ENCODE measurements at places on chromosomes 7 and 10.

GRCh38 chr10:6647811-6648526 is 67.9 kb upstream of the PRKCQ start:
- peak; percentile 1 for DNase-seq

- no peak for DNase-seq
Observed at GRCh38 chr7:89797965-89798598, 356.2 kb upstream of the STEAP1 start.

DNA sequence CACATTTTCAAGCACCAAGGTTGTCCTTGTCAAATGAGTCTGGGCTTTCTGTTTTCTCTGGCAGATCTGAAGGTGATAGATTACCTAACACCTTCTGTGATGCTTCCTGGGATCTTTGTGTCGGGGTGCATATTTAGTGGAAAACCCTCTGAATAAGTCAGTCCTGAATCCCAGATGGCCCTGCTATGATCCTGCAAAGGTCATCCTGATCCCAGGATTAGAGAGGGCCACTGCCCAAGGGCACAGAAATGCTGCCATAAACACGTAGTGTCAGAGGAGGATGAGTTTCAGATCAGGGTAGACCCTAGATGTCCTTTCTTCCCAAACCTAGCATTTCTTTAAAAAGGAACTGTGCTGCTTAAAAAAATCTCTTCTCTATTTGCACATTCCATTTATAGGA is 19.0 kb downstream of the AGR2 start:
- DNase-seq, result no peak

DNA sequence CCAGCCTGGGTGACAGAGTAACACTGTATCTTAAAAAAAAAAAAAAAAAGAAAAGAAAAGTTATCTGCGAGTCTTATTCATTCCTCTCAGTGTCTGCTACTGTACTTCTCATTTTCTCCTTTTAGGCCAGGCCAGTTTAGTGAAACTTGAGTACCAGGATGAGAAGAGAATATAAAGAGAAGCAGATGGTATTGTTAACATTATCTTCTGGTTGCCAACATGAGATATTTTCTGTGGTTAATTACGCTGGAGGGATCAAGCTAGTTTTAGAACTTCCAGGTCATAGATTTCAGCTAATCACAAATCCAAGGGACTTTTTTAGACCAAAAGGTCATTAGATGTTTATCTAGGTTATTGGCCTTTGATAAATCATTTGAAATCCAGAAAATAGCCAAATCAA is 252.6 kb upstream of the SMIM30 start:
- DNase-seq, result no peak

- DNase-seq, result peak; percentile 60
Observed at GRCh38 chr7:98470485-98471240, 69.8 kb upstream of the BAIAP2L1 start.

DNA sequence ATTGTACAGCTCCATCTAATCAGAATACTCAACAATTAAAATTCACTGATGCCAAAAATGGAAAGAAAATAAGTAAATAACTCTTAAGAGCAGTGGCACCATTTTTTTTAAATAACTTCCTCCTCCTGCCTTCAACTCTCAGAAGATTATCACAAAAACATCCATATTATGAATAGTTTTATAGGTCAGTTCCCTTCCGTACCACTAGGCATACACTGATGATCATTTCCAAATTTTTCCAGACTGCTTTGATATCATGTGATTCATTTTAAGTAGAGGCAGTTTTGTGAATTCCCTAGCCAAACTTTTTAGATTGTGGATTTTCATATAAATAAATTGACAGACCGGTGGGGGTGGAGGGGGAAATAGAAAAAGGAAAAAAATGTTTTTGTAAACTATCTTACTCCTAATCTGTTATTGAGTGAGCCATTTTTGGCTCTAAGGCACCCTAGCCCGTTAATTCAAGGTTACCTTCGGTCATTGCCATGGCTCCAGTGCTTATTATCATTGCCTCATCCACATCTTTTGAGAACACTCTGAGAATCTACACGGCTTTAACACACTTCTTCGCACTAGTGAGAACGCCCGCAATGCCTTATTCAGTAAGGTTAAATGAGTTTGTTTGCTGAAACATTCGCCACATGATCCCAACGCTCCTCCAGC is 1.0 kb downstream of the FAM107B start:
- no peak for DNase-seq

DNA sequence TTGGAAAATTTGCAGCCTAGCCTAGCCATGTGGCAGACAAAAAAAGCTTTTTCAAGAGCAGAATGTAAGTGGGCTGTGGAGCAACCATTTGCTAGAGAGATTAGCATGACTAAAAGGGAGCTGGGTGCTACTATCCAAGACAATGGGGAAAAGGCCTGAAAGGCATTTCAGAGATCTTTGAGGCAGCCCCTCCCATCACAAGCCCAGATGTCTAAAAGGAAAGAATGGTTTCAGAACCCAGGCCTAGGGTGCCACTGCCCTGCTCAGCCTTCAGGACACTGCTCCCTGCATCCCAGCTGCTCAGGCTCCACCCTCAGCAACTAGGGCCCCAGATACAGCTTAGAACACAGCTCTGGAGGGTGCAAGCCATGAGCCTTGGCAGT is 24.7 kb downstream of the PNLIPRP3 start:
- no peak for DNase-seq

GRCh38 chr10:21401196-21401595 is 124.3 kb downstream of the SKIDA1 start:
- DNase-seq, result no peak

- peak; percentile 43 for DNase-seq
Observed at GRCh38 chr7:33845991-33846509, 59.3 kb upstream of the BMPER start.

GRCh38 chr7:128863433-128863989 is 855 bp downstream of the ATP6V1F start:
- peak; percentile 88 for DNase-seq

- DNase-seq, result no peak
Observed at GRCh38 chr7:111292026-111292470, 201.1 kb downstream of the LRRN3 start.

GRCh38 chr10:52213321-52213752 is 100.7 kb upstream of the DKK1 start:
- peak; percentile 61 for DNase-seq

- DNase-seq, result no peak
Observed at GRCh38 chr10:119243967-119244366, 36.6 kb downstream of the GRK5 start.

GRCh38 chr10:129405389-129405788 is 61.7 kb upstream of the MGMT start:
- DNase-seq, result no peak

DNA sequence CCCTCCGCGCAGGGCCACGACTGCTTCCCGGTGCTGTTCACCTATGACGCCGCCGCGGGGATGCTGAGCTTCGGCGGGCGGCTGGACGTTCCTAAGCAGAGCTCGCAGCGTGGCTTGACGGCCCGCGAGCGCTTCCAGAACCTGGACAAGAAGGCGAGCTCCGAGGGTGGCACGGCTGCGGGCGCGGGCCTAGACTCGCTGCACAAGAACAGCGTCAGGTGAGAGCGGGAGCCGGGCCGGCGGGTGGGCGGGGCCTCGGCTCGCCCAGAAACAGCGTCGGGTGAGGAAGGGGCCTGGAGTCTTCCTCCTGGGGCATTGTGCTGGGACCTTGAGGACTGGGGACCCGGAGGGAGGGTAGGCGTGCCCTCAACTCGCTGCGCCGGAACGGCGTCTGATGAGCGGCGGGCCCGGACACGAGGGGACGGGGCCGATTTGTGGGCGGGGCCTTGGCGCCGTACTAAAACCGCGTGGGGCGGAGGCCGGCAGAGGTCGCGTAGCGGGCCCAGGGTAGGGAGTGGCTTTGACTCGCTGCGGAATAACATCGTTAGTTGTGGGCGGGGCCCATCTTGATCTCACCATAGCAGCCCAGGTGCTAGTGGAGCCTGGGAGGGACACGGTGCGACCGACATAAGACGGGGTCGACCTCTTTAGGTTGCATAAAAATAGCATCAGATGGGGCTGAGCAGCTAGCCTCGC is 15.6 kb downstream of the PDAP1 start:
- DNase-seq, result no peak

DNA sequence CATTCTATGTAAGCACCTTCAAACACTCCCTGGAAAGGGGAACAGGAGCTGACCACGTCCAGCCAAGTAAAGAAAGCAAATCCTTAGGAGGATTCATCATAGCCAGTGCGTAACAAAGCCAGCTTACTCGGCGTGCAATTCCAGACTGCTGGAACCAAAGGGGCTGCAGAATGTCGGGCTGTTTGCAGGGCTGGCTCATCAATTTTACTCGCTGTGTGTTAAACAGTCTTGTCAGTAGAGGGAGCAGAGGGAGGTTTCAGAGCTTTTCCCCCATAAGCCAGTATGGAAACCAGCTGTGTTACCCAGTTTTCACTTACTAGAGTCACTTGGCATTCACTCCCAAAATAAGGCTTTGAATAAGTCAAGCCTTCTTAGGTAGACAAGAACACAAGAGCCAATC is 127.1 kb downstream of the KMT2E start:
- peak; percentile 25 for DNase-seq

DNA sequence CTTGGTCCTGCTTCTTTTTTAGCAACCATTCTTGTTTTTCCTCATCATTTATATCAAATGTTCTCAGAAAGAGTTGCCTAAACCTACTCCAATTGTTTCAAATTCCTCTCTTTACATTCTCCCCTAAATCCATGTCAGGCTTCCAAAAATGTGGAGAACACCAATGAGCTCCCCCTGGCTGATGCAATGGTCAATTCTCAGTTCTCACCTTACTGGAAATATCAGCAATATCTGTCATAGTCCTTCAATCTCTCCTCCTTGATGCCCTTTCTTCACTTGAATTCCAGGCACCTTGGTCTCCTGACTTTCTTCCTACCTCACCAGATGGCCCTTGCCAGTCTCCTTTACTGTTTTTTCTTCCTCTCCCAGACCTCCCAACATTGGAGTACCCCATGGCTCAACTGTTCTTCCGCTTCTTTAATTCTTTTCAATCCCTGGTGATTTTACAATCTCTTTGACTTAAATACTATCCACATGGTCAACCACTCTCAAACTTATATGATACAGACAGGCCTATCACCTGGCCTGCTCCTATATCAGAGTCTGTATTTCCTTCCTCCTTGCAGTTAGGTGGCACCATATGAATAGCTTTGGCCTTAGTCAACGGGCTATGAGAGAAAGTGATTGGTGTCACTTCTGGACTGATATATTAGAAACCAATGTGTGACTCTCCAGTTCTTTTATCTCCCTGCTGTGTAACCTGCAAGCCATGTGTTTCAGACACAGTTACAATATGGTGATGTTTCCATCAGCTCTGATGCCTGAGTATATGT is 47.4 kb upstream of the CAV2 start:
- DNase-seq, result no peak

GRCh38 chr7:2274666-2275065 is 32.6 kb downstream of the NUDT1 start:
- DNase-seq, result no peak

DNA sequence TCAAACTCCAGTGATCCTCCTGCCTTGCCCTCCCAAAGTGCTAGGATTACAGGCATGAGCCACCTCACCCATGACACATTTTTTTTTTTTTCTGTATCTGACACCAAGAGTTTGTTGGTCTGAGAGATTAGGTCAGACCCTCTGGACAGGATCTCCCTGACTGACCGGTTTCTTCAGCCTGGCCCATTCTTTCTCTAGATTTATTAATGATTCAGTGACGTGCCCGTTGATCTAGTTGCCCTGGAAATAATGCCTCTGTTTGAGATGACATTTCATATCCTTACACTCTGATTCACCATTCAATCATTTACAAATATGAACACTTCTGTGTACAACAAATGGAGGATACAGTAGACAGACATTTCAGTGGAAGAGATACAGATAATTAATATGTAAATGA is 1.4 kb upstream of the ZNF212 start:
- no peak for DNase-seq

DNA sequence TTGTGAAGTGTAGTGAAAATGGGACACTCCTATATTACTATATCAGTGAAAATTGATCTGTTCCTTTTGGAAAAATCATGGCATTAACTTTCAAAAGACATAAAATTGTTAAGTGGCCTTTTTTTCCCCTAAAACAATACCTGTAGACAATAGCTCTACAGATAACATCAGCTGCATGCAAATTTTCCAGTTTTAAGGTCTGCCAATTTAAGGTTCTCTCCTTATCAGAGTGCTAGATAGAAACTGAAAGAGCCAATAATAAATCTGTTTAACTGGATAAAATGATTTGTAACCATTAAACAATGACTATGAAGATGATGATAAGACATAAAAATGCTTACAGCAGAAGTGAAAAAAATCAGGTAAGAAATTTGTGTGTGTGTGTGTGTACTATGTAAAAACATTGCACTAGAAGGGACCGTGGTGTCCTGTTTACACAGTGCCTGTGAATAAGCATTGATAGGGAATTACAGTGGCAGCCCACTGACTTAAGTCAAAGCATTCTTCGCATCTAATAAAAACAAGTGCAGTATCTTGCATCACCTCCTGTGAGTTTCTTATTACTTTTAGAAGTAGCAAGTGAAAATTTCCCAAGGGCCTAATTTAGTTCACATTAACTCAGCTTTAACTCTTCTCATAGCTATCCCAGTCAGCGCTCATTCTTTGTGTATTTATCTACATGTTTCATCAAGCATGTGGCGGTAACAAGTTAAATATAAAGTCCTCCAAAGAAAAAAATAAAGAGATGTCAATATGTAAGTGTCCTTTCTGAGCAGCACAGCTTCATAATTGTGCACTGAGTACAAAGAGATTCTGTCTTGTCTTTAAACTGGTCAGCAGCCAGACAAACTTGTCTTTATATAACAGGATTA is 261.9 kb downstream of the ARL4A start:
- peak; percentile 71 for DNase-seq

- DNase-seq, result no peak
Observed at GRCh38 chr7:140677496-140677895, 4.8 kb downstream of the ADCK2 start.

- DNase-seq, result peak; percentile 22
Observed at GRCh38 chr7:88071994-88072714, 138.1 kb downstream of the ADAM22 start.

DNA sequence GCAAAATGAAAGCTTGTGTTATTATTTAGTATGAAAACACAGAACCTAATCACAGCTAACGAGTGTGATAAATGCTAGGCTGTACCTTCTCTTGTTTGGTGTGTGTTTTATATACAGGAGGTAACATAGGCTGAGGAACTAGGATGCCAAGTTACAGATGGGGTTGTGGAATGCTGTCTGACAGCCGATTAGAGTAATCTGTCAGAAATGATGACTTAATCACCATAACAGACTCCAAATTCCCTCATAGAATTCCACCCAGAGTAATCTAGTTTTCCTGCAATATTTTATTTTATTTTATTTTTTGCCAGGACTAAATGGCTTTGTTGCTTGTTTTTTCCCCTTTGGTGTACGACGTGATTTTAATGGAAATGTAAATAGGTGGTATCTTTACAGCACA is 221.2 kb downstream of the CELF2 start:
- no peak for DNase-seq

GRCh38 chr10:52387744-52388143 is 73.7 kb downstream of the DKK1 start:
- no peak for DNase-seq

- DNase-seq, result no peak
Observed at GRCh38 chr10:30456266-30456665, 22.3 kb downstream of the MAP3K8 start.
